ENCODE measurements at places on chromosomes 13 and 19.

DNA sequence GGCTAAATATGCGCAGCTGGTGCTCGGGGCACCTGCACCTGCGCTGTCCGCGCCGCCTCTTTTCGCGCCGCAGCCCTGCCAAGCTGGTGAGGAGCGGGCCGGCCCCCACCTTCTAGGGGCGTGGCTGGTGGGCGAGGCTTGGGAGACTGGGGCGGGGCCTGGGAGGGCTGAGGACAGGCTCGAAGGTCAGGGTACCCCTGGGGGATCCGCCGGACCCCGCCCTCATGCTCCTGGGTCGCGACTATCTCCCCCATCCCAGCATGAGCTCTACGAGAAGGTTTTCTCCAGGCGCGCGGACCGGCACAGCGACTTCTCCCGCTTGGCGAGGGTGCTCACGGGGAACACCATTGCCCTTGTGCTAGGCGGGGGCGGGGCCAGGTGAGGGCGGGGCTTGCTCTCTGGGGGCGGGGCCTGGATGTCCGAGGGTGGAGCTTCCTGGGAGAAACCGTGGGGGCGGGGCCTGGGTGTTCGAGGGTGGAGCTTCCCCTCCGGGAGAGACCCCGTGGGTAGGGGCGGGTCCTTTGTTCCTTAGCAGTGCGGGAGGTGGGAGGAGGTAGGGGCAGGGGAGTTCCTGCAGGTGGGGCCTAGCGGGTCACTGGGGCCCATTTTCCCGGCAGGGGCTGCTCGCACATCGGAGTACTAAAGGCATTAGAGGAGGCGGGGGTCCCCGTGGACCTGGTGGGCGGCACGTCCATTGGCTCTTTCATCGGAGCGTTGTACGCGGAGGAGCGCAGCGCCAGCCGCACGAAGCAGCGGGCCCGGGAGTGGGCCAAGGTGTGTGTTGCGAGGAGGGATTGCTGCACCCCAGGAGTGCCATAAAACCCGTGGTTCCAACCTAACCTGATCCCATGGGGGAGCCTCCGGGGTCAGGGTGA lies 19.7 kb downstream of the PNPLA6 start:
- DNase-seq = no peak

DNA sequence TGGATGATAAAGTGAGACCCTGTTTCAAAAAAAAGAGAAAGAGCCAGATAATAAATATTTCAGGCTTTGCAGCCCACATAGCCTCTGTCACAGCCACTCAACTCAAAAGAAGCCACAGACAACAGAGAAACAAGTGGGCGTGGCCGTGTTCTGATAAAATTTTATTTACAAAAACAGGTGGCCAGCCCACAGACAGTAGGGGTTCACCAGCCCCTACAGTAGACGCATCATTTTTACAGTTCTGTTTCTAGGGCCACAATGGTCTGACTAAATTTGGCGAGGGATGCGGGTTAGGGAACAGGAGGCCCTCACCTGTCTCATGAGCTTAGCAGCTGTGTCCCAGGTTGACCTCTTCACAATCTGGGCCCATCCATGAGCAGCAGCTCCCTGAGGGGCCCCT lies 59.5 kb downstream of the ARHGEF18 start:
- no peak for DNase-seq

DNA sequence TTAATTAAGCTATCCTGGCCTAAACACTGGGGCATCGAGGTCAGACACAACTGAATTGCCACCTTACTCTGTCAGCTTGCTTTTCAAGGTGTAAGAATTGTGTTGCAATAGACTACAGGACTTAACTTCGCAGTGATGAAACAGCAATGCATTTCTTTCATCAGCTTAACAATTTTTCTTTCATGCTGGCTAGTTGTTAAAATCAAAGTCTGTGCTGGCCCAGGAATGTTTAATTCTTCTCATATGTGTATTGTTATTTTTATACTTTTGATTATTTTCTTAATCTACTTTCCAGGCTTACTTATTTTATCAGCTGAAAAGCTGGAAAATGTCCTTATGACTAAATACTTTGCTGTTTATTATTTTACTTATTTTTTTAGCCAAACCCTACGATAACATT lies 79.7 kb downstream of the EFNB2 start:
- no peak for DNase-seq

- no peak for DNase-seq
These were observed 18.0 kb downstream of the PRR36 start for GRCh38 chr19:7856109-7856591.

DNA sequence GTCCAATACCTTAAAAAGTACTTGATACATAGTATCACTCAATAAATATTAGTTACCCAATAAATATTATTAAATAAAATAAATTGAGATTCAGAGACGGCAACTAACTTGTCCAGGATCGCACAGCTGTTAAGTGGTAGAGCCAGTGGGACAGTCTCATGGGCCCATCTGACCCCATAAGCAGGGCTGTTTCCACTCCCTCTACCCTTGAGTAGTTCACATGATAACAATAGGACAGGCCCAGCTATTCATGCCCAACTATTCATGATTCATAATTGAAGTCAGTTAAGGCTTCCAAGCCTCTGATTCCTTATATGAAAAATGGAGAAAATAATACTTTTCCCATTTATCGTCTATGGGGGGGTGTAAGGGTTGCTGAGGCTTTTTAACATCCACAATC lies 78.2 kb downstream of the C13orf42 start:
- no peak for DNase-seq

DNA sequence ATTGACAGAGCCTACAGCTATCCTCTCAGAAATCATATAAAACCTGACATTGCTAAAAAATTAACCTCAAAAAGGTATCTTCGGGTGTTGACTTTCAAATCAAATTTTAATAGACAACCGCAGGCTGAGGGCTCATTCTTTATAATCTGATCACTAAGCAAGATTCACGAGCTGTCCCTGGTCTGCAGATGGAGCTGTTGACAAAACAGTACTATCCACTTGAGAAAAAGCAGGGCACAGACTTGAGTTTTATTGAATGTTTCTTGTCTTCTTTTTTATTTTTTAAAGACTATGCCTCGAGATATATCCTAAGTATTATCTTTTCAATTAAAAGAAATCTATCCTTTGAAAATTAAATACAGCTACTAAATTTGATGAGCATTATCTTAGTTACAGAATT lies 540.5 kb downstream of the PCDH9 start:
- DNase-seq = no peak

DNA sequence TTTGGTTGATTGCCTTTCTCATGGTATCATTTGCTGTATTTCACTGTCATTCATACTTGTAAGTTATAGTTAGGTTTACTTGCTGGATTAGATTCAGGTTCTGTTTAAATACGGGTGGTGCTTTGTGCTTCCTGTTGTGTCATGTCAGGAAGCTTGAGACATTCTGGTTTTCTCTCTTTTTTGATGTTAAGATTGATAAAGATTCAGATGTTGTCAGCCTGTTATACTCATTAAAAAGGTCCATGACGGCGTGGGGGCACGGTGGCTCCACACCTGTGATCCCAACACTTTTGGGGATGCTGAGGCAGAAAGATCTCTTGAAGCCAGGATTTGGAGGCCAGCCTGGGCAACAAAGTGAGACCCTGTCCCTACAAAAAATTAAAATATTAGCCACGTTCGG lies 45.7 kb downstream of the NAA16 start:
- DNase-seq = no peak

All from cerebellar nuclear complex (tissue), 1 donor.